ENCODE measurements at places on chromosomes 16 and 17.
A peak's percentile ranks its signal among the peaks of the same experiment; 100 is the strongest.

- peak; percentile 90 for DNase-seq
Measured at GRCh38 chr16:3188925-3189825, 1.2 kb downstream of the OR1F1 start.

DNA sequence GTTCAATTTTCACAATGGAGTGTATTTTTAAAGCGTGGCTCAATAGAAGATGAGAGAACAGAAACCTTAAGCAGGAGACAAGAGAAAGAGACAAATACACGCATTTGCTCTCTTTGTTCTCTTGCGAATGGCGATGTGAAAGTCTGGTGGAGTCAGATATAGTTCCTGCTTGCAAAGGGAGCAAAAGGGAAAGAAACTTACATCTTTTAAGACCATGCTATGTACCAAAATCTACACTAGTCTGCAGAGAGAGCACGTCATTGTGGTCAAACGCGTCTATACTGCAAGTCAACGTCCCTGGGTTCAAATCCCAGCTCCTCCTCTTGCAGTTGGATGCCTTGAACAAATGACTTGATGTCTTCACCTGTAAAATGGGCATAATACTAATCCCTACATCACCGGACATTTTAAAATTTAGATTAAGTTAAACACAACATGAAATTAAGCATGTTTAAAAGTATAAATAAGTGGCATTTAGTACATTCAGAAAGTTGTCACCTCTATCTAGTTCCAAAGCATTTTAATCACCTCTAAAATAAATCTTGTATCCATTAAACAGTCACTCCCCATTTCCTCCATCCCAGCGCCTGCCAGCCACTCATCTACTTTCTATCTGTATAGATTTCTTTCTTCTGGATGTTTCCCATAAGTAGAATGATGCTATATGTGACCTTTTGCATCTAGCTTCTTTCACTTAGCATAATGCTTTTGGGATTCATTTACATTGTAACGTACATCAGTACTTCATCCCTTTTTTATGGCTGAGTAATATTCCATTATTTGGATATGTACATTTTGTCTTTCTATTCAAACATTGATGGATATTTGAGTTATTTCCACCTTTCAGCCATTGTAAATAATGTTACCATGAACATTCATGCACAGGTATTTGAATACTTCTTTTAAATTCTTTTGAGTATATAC, 406.9 kb downstream of the TMEM114 start:
- no peak for DNase-seq

DNA sequence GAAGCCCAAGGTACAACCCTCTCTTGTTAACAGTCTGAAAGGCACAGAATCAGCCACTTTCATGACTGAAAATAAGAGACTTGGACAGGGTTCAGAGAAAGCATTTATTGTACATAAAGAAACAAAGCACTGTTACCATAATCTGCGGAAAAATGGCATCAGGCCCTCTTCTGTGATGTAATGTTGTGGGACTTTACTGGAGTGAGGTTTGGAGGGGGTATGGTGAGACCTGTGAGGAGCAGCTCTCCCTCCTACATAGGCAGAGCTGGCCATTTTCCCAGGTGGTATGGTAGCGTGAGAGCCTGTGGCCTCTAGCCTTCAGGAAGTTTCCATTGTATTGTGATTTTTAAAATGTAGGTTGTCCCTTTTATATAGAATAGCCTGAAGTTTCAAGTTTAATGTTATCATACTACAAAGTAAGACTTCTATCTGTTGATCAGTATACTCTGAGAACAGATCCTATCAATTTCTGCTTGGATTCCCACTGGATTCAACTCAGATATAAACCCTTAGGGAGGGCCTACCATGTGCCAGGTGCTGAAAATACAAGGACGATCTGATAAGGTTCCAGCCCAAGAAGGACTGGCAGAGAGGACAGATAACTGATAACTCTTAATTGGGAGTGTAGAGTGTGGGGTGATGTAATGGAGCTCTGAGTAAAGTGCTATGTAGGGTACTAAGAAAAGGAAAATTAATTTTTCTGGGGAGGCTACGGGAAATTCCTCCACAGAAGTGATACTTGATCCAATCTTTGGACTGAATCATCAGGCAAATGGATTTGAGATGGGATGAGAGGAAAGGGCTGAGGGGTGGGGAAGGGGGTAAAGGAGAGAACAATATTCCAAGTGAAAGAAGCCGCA, 4.1 kb upstream of the YPEL2 start:
- DNase-seq, result no peak

GRCh38 chr17:35568561-35568960, 7.9 kb upstream of the SLFN14 start:
- no peak for DNase-seq

DNA sequence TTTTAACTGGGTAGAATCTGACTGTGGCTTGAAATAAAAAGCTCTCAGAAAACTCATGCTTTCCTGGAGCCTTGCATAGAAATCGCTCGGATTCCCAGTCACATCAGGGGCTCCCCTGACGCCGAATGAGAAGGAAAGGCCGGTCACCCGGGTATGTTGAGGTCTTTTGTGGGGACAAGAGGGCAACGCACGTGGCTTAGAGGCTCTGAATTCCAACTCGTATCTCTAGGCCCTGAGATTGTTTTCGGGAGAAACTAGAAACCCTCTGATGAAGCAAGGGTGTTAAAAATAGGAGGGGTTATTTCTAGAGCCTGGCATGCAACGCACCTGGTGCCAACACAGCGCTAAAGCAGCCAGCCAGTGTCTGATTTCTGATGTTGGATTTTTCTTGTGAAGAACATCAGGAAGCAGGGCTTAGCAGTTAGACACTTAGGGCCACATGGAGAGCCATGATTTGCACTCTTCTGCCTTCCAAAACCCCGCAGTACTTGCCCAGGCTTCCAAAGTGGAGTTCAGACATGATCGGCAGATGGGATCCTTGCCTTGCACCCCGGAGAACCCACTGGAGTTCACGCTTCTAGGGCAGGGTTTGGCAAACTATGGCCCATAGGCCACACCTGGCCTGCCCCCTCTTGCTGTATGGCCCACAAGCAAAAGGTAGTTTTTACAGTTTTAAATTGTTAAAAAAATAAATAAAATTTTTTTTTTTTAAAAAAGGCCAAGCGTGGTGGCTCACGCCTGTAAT, 12.6 kb downstream of the CACNG1 start:
- peak; percentile 38 for DNase-seq

- DNase-seq, result no peak
Measured at GRCh38 chr17:31806921-31807320, 52.1 kb downstream of the COPRS start.

DNA sequence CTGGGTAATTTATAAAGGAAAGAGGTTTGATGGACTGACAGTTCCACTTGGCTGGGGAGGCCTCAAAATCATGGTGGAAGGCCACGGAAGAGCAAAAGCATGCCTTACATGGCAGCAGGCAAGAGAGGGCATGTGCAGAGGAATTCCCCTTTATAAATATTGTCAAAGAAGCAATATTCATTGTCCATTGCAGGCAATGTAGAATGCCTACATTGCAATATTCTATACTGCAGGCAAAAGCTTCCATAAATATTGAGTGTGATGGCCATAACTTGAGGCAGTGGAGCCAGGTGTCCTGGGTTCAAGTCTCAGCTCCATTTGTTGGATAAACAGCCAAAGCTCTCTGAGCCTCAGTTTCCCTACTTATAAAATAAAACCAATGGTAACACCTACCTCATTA, 322.3 kb downstream of the SHISA9 start:
- no peak for DNase-seq

GRCh38 chr17:48804936-48805411, 12.1 kb downstream of the TTLL6 start:
- peak; percentile 90 for DNase-seq

DNA sequence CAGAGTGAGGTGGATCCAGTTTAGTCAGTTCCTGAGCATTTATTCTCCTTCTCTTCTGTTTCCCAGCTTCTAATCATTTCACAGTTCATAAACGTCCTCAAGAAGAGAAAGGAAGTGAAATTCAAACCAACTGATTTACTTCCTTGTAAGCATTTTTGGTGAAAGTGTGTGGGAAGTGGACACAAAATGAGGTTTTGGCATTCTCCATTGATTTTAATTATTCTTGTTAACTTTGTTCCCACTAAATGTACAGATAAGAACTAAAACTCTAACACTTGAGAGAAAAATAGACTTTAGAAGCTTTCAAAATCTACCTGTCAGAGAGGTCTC, 42.7 kb upstream of the CORO6 start:
- no peak for DNase-seq

GRCh38 chr17:75595920-75596313, 8.3 kb downstream of the MYO15B start:
- no peak for DNase-seq

GRCh38 chr17:74528491-74529199, 2.6 kb downstream of the CD300LB start:
- peak; percentile 15 for DNase-seq

- DNase-seq, result no peak
Measured at GRCh38 chr17:31550389-31551056, 159.0 kb downstream of the RAB11FIP4 start.

DNA sequence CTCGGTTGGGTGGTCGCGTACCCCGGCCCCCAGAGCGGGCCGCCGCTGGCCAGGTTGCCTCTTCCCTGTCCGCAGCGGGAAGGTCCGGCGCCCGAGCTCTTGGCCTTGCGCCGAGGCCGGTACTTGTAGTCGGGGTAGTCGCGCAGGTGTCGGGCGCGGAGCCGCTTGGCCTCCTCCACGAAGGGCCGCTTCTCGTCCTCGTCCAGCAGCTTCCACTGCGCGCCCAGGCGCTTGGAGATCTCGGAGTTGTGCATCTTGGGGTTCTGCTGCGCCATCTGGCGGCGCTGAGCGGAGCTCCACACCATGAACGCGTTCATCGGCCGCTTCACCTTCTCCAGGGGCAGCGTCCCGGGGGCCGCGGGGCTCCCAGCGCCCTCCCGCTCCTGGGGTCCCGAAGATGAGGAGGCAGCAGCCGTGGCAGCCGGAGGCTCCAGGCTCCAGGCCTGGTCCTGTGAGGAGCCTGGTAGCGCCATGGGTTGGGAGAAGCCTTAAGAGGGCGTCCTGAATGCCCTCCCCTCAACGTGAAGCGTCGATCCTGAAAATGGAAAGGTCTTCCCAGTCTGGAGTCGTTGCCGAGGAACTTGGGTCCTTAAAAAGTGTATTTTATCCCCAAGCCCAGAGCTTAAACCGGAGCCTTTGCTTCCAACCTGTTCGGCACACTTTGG, 558 bp downstream of the SOX15 start:
- peak; percentile 86 for DNase-seq

DNA sequence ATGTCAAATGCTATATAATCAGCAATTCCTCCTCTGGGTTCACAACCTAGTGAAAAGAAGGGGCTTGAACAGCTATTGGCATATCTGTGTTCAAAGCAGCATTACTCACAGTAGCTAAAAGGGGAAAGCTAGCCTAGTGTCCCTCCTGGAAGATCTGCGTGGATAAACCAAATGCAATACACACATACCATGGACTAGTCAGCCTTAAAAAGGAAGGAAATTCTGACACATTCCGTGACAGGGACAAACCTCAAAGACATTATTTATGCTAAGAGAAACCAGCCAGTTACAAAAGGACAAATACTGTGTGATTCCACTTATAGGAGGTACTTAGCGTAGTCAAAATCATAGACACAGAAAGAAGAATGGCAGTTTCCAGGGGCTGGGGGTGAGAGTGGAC, 90.1 kb downstream of the XYLT1 start:
- no peak for DNase-seq

GRCh38 chr16:66850115-66850815, 6.1 kb downstream of the CA7 start:
- no peak for DNase-seq

- DNase-seq, result peak; percentile 67
Measured at GRCh38 chr16:28193530-28194423, 18.0 kb downstream of the XPO6 start.

GRCh38 chr17:66522591-66523272, 220.3 kb downstream of the PRKCA start:
- peak; percentile 61 for DNase-seq

GRCh38 chr16:26335236-26335853, 643.6 kb downstream of the HS3ST4 start:
- no peak for DNase-seq

DNA sequence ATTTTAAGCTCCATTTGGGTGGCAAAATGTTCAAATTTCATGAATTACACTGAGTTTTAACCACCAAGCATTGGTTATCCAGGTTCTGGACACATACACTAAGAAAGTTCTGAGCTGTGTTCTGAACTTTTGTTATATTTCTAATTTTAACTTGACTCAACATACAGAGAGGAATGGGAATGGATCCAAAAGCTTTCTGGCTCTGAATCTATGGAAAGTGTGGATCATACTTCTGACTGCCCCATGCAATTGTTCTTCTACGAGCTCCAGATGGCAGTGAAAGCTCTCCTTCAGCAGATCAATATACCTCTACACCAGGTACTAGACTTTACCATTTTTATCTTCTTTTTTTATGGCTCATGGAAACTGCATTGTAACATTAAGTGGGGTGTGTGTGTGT, 113.0 kb upstream of the NOG start:
- DNase-seq, result no peak

DNA sequence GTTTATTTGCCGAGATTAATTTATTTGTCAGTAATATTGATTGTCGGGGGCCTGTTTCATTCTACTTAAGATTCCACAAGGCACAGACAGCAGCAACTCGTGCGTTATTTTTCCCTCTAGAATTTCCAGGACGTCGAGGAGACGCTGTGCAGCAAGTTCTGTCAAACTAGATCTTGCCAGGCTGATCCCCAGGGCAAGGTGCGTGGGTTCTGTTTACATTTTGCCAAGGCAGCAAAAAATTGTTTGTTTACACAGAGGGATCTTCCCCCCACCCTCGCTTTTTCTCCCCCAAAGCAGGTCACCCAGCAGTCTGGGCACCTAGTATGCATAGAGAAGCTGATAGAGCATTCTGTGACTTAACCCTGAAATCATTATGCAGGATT, 111.4 kb downstream of the IRX3 start:
- no peak for DNase-seq

DNA sequence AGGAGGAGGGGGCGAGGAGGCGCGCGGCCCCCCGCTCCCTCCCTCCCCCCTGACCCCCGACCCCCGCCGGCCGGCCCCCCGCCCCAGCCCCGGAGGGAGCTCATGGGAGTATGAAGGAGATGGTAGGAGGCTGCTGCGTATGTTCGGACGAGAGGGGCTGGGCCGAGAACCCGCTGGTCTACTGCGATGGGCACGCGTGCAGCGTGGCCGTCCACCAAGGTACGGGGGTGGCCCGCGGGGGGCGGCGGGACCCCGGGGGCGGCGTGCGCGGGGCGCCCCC, 390 bp downstream of the MLLT6 start:
- DNase-seq, result peak; percentile 86

DNA sequence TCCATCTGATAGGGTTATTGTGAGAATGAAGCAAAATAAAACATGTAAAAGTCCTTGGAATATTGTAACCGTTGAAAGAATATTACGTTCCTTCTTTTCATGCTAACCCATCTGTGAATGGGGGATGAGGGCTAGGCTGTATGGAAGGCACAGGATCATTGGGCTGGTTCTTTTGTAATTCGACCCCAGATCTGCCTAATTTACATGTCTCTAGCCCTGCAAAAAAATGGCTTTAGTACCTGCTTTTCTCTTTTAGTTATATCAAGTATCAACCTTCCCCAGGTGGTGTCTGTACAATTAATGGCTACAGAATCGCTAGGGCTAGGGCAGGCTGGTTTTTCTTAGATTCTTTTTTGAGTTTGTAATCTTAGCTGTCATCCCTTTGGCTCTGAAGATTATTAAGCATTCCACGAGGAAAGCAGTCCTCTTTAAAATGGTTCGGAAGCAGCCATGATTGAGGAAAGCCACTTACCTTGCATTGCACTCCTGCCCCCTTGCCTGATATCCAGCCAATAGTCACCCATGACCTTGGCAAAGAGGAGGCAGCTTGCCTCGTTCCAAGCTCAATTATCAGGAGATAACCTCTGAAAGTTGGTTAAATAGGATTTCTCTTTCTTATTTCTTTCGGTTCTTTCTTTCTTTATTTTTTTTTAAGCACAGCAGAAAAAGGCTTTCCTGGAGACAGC, 153.9 kb upstream of the ZKSCAN2 start:
- no peak for DNase-seq
